NCI-H1092 treated with DMSO at 0.1 percent for 48 hours (cell line): ENCODE measurements at places on chromosomes 12 and 14.

DNA sequence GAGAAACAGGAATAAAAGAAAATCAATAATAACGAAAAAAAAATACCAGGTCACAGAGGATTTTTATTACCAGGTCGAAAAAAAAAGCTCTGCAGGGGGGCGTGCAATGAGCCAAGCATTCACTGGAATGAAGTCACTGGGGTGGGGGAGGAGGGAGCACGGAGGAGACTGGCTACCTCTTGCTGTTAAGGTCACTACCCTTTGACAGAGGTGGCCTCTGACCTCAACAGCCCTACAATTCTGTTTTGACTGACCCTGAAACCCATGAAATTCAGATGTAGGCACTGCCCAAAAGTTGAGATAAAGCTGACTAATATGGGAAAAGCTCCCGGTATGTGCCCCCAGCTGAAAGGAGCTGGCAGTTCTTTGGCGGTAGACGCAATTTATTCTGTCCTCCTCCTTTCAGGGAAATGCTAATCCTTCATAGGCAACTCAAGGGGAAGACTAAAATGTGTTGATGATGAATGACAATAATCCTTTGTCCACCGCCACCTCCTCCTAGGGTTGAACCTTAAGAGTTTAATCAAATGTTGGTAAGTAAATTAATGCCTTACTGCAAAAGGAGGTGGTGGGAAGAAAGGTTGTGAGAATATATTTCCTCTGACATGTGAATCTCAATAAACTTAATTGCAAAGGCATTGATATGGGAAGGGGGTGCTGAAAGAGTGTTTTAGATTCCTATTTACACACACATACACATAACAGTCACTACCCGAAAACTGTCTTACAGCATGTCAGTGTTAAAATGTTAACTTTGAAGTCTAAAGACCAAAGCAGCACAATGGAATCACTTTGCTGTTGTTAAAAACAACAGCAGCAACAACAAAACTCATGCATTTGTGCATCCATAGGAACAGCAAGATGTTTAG lies 6.3 kb upstream of the RIC8B start:
- no peak for DNase-seq

DNA sequence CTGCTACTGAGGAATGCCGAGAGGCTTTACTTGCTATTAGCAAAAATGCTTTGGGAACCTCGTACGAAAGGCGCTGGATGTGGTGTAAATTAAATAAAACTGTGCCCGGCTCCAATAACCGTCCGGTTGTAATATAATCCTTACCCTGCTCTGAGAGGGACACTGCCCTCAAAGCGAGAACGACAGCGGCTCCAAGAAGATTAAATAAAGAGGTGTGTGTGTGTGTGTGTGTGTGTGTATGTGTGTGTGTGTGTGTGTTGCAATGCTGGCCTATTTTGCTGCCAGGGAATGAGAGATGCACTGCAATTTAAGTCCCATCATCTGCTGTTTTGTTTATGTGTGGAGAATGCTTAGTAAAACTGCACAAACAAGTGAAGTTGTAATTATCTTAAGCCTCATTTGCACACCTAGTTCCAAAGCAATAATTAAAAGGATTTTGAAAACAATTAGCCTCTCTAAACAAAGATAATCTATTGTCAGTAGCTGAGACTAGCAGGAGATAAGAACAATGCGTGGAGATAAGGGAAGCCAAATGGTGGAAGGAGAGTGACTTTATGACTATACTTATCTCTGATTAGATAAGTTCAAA lies 1.2 kb upstream of the SIX1 start:
- peak; percentile 75 for DNase-seq

DNA sequence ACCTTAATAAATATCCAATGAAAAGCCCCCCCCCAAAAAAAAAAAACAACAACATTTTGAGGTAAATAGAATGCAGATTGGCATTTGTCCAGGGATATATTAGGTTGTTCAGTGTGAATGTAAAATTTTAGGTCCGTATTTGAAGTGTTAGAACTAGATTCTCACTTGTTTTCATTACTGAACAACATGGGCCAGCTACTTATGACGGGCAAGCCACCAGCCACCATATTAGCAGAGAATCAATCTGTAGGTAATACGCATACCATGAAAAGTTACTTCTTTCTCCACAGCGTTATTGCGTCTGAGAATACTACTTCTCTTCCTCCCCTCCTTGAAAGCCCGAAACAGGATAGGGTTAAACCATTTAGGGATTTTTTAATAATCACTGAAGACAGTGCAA lies 5.4 kb downstream of the FLRT2 start:
- no peak for DNase-seq

DNA sequence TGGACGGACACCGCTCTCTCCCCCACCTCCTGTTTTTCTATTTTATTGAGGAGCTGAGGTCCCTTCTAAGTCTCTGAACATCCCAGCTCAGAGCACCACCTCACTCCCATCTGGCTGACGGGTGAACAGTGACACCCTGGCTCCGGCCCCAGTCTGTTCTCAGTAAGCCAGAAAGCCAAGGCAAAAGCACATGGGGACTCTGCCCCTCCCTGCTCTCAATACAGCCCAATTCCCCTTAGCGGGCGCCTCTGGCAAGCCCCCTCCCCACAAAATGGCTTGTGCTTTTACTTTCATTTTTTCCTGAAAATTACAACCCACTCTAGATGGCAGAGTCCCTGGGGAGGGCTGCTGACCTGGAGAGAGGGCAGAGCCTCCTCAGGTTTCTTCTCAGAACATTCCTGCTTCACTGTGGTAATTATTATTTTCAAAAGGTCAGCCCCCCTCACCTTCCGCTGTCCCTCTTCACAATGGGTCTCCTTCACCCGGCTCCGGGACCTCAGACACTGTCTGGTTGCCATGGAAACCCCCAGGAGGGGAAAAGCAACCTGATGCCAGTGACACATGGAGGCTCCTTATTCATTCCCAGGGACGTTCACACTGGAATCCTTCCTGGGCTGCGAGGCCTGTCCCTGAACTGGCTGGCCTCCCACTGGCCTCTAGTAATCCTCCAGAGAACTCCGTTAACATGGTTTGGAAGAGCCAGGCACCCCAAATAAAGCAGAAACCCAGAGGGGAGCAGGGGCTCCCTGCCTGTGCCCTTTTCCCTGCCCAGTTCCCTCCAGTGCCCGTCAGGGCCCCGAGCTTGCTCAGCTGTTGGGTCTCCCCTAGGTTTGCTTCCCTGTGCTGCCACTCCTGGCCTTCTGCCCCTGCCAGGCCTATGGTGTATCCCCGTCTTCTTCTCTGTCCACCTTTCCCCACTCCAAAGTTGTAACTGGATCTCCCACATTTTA lies 15.9 kb downstream of the COL2A1 start:
- peak; percentile 55 for DNase-seq

GRCh38 chr12:1047898-1048660 lies 57.1 kb downstream of the ERC1 start:
- no peak for DNase-seq

DNA sequence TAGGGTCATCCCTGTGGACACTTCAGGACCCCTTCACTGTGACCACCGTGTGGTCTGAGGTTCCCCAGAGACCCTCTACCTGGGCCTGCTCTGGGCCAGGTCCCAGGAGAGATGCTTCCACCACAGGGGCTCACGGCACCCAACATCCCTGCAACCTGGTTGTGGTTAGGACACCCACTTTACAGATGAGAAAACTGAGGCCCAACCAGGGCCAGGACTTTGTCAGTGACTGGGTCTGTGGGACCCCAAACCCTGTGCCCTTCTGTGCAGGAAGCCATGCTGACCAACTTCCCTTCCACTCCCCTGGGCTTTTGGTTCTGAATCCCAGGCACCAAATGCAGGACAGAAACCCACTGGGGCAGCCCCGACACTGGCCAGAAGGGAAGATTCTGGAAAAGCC lies 21.6 kb downstream of the BEGAIN start:
- DNase-seq: no peak
